ENCODE measurements at places on chromosomes 13 and 19.

DNA sequence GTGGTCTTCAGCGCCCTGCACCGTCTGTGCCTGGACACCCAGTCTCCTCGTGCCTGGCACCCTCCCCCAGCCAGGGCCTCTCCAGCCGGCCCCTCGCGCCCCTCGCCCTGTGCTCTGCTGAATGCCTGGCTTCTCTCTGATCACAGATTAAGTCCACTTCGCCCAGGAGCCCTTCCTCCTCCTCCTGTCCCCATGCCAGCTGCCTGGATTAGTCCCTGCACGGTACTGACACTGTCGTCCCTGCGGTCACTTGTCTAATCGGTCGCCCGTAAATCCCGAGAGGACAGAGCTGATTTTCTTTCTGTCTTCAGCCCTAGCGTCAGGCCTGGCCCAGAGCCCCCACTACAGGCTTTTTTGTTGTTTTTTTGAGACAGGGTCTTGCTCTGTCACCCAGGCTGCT, 6.6 kb downstream of the THOP1 start:
- no peak for DNase-seq

- no peak for DNase-seq
These were observed 16.5 kb downstream of the RXFP2 start for GRCh38 chr13:31755803-31756212.

GRCh38 chr19:4374498-4375163, 25.7 kb downstream of the SH3GL1 start:
- peak; percentile 97 for DNase-seq

DNA sequence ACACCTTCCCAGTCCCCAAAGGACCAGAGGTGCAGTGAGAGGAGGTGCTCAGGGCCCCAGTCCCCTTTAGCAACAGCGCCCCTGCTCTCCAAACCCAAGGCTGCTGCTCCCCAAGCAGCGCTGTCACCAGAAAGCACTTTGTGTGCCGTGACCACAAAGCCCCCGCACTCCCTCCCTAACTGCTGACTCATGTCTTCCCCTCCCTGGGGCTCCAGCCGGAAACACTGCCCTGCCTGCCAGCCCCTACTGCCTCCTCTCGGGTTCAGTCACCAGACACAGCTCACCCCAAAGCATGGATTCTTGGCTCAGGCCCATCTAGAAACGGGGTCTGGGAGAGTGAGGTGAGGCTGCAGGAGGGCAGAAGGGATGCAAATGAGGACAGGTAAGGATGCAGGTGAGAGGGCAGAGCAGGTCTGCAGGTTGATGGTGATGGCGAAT, 4.9 kb upstream of the TNFSF14 start:
- no peak for DNase-seq

GRCh38 chr19:415292-415691, 6.3 kb upstream of the C2CD4C start:
- no peak for DNase-seq

DNA sequence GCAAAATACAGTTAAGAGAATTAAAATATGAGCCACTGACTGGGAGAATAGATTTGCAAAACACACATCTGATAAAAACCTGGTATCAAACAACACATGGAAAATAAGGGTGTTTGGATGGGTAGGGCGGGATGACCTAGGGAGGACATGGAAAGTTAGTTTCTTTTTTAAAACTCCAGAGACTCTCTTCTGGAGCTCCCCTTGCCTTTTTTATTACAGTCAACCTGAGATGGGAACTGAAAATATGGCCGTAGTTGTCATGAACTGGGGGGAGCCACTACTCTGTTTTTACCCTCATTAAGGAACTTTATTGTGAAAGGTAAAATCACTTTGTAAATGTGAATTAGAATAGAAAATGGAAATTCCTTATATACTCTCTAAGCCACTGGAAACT, 113.0 kb downstream of the ATP11A start:
- no peak for DNase-seq

GRCh38 chr13:114194853-114195252, 15.8 kb downstream of the CFAP97D2 start:
- DNase-seq, result no peak

DNA sequence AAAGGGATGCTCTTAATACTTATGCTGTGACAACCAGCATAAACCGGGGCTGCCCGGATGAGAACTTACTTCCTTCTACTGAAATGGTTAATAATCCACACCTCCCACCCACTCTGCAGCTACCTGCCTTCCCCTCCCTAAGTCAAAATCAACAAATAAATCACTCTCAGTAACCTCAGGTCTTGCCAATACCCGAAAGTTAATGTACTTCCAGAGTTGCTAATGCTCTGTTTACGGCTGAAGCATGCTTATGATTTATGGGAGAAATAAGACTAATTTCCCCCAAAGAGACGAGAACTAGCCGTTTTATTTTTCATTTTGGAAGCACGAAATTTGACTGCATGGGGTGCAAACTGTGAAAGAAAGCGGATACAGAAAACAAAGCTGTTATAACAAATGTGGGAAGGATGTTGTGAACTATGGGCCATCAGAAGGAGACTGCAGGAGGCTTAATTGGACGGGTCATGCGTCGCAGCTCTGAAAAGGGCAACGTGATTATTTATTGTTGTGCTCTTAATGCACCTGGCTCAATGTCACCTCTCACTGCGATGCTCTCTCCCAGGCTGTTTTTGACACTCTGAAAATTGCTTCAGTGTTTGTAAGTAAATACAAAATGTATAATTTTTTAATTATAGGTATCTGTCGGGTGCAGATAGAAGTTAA, 114.0 kb upstream of the SLC7A1 start:
- no peak for DNase-seq

GRCh38 chr19:40465025-40465556, 454 bp downstream of the BLVRB start:
- no peak for DNase-seq

DNA sequence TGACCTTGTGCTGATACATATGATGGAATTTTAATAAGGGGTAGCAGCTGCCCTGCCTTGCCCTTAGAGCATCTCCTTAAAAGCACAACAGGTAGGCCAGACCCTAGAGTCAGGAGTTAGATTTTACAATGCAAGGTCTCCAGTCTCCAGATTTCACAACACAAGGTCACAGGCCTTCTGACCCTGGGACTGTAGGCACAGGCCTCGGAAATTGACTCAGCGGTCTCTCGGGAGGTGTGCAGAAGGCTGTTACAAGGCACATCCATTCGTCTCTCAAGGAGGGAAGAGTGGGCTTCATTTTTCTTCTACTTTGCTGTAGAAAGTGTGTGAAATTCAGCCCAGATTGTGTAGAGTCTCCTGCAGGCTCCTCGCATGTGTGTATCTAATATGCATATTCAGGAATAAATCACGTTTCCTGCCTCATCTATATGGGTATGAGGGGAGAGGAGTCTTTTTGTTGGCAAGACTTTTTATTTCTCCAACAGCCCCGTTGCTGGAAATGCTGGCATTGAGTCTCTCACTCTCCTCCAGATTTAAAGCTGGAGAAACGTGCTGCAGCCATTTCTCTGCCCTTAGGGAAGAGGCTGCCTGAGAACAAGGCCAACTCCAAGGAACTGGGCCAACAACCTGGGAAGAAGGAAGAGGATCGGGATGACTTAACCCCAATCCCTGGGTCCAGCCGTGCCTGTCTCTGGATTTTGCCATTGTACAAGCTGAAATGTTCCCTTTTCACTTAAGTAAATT, 24.5 kb downstream of the UQCRFS1 start:
- DNase-seq, result no peak

GRCh38 chr13:79782541-79783205, 301.7 kb downstream of the NDFIP2 start:
- no peak for DNase-seq

- DNase-seq, result no peak
These were observed 362 bp downstream of the ZNF557 start for GRCh38 chr19:7069904-7070226.

GRCh38 chr19:40542202-40542859, 34.3 kb upstream of the SHKBP1 start:
- DNase-seq, result no peak

DNA sequence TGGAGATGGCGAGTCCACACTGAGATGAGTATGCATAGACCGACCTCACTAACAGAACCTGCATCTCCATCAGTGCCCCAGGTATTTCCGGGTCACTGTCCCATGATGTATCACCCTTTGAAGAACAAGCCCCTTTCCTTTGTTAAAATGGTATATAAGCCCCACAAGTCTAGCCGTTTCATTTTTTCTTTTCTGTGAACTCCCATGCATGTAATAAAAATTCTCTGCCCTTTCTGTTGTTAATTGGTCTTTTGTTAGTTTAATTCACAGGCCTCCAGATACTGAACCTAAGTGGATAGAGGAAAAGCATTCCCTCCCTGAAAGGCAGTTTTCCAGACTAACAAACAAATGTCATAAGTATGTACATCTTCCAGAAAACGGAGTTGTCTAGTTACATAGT, 15.0 kb upstream of the CD177 start:
- DNase-seq, result no peak

GRCh38 chr13:50198508-50198907, 183.3 kb downstream of the KCNRG start:
- no peak for DNase-seq

DNA sequence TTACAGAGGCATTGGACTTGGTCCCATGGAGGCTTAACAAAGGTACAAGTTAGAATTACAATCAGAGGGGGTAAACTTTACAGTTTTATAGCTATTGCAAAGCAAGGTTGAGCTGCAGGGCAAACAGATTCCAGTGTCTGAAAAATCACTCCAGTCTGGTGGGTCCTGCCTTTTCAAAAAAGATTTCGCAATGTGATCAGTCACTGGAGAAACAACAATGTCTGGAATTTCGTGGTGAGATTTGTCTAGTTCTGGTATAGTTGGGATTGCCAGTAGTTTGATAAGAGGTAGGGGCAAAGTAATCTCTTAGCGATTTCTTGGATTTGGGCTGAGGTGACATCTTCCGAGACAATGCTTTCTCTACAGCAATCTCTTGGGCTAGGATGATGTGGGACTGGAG, 1198.2 kb upstream of the PCDH9 start:
- DNase-seq, result no peak

DNA sequence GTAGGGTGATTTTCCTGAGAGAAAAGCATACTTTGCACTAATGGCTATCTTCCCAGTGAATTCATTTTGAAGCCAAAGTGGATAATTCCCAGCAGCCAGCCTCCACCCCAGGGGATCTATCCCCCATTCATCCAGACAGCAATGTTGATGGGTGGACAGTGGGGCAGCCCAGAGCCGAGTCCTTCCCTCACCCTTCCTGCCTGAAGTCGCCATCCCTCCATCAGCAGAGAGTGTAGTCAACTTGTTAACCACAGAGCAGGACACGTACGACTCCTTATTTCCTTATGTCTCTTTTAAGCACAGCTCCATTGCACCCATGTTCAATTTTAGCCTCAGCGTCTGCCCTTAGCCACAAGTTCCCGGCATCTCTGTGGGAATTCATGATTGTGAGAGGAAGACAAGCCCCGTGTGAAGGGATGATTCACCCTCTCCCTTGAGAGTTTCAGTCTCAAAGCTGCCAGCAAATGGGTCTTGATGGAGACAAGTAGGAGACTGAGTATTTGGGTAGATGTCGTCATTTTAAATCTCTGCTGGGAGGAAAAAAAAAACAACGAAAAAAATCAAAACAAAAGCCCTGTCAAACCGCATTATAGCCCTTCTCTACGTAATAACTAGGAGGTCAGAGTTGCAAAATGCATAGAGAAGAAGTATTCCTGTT, 58.3 kb upstream of the MEDAG start:
- DNase-seq, result no peak

DNA sequence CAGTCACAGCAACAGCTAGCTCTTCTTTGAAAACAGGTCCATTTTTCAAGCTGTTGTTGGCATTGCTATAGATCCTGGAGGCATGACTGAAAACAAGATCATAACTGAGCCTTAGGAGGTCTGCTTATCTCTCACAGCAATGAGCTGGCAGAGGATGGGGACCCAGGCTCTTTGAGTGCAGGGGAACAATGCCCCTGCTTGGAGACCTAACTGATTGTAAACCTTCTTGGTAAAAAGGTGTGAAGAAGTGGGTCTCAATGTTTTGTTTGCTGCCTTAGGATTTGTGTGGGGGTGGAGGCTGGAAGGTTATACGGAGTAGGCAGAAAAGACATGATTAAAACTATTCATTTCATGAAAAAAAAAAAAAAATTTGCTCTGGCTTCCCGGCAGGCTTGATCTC, 94.6 kb downstream of the EFNB2 start:
- no peak for DNase-seq

GRCh38 chr13:72638059-72638815, 89.2 kb downstream of the MZT1 start:
- no peak for DNase-seq

- no peak for DNase-seq
These were observed 1537.2 kb downstream of the UQCRFS1 start for GRCh38 chr19:27675771-27676170.

- DNase-seq, result no peak
These were observed 77.9 kb upstream of the XPO4 start for GRCh38 chr13:20980430-20980829.

GRCh38 chr13:79647533-79647932, 166.6 kb downstream of the NDFIP2 start:
- DNase-seq, result no peak

DNA sequence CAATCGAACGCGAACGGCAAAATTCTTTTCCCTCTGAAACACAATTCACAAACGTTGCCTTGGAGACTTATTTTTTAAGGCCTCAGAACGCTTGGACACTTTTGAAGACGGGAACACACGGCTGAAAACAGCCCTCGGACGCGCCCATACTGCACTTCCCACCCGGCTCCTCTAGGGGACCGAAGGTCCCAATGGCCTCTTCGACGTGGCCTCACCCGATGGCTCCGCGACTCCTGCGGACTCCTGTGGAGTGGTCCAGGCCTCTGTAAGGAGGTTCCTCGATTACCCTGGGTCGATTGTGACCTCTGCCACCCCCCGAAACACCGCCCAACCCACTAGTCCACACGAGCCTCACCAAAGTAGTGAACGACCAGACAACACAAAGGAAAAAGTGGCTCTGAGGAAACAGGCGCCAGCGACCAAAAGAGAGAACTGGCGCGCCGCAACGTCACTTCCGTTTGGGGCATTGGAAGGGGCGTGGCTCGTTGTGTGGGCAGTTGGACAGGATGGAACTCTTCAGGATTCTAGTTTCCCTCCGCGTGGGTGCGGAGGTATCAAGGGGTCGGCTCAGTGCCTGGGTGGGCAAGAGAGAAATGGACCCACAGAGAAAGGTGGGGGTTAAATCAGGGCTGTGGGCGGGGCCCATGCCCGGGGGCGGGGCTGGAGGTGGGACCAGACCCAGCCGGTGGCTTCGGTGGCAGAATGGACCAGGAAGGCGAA, at the start of gene ZNF560:
ZNF560 (minus strand) TSS at position 434 of the 720 bp plus-strand sequence. CDS start 23,303 bp downstream, outside the sequence.
- DNase-seq, result no peak

GRCh38 chr13:112792511-112792910, 102.7 kb downstream of the ATP11A start:
- no peak for DNase-seq

- DNase-seq, result no peak
These were observed 2.3 kb downstream of the ENOX1 start for GRCh38 chr13:43784496-43784895.

DNA sequence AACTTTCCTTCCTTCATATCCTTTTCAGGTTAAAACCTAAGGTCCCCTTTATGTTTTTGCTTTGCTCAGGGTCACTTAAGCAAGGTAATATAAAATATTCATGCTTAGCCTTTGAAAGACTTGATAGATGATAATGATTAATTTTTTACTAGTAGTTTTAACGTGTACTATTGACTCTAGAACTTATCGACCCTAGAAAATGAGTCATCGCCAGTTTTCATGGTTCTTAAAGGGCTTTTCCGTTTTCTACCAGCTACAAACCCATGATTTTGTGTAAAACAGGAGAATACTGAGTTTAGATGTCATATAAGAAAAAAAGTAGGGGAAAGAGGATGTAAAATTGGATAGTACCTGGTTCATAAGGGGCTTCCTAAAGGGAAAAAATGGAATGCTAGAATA, 75.7 kb downstream of the DHRS12 start:
- DNase-seq, result no peak

- DNase-seq, result no peak
These were observed 8.4 kb upstream of the KCTD4 start for GRCh38 chr13:45209229-45209628.

Data from hematopoietic multipotent progenitor cell treated with erythropoietin and hydrocortisone succinate and interleukin-3 and kit ligand, for 17 days (in vitro differentiated cells).